ENCODE measurements at places on chromosomes 5 and 9.

DNA sequence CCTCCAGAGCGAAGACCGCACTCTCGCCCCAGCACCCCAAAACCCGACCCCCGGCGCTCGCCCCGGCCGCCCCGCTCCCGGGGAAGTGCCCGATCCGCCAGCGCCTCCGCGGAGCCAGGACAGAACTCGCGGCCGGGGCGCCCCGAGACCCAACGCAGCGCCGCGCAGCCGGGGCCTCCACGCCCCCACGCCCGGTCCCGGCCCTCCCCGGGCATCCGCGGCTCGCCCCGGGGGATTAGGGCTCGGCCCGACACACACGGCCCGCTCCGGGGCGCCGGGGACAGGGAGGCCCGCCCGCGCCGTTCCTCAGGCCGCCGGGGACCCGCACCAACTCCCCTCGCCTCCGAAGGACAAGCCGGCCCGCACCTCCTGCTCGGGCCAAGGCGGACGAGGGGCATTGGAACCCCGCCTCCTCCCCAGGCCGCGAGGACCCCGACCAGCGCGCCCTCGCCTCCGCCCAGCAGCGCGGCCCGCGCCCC lies 544 bp downstream of the FNBP1 start:
- DNase-seq, result peak; percentile 63

DNA sequence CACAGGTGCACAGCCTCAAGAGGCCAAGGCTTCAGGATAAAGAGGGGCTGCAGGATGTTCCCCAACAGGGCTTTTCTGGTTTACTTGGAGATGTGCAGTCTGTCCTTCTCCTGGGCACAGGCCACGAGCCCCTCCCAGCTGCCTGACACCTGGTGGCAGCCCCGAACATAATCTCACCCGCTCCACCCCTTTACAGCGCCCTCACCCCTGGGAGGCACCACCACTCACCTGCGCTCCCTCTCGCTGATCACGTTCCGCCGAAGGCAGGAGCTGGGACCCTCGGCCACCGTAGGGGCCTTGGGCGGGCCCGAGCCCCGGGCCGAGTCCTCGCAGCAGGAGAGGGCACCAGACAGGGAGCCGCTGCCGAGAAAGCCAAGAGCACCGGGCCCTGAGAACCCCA lies 514 bp downstream of the SOHLH1 start:
- DNase-seq, result no peak

DNA sequence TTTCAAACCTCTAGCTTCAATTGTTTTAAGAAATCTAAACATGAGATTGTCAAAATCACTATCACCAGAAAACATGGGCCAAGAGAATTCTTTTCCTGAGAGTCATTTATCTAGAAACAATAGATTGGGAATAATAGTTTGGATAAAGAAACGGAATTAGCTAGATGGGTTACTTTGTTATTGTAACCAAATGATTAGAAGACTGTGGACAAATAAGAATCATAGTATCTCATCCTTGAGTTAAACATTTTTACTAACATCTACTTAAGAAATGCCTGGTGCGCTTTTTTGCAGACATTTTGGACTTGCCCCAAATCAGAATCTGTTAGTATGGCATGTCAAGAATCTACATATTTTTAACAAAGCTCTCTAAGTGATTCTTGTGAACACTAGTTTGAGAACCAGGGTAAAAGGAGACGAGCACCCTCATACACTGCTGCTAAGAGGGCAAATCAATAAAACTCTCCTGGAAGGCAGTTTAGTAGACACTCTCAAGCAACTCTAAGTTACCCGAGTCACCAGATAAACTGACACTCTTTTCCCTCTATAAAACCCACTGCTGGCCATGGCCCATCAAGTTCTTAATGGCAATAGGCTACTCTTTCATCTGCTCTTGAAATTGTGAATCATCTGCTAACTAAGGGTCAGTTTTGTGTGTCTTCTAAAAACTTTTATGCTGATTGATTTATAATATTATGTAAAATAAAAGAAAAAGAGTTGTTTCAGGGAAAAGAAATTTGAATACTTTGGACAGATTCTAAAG lies 39.1 kb downstream of the TPD52L3 start:
- DNase-seq, result peak; percentile 14

- peak; percentile 6 for DNase-seq
Measured at GRCh38 chr9:83330207-83331196, 207.7 kb downstream of the FRMD3 start.

GRCh38 chr5:79699763-79700400 lies 10.2 kb downstream of the CMYA5 start:
- DNase-seq, result no peak

DNA sequence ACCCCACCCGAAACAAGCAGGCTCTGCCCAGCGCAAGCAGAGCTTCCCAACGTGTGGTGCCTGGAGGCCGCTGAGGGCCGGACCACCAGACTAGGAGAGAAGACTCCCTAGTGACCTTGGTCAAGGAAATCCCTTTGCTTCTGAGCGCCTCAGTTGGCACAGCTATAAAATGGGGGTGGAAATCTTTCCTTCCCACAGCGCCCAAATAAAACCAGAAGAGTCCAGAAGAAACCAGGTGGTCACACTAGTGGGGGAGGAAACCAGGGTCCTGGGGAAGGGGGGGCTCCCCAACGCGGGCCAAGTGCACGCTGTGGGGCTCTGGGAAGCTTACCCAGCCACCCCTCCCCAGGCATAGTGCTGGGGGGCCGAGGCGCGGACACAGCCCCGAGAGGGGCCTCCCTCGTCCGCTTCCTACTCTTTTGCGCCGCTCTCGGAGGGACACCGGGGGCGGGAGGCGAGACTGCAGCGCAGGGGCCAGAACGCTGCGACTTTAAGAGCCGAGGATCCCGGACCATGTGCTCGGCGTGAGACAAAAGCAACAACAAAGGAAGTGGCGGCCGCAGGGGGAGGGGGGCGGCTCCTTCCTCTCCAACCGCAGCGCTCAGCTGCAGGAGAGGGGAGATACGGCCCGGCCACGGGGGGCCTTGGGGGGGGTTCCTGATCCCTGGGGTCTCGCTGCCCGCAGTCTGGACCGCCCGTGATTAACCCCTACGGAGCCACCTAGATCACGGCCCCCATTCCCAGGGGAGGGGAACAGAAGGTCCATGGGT lies 885 bp downstream of the RNF44 start:
- DNase-seq, result peak; percentile 92

DNA sequence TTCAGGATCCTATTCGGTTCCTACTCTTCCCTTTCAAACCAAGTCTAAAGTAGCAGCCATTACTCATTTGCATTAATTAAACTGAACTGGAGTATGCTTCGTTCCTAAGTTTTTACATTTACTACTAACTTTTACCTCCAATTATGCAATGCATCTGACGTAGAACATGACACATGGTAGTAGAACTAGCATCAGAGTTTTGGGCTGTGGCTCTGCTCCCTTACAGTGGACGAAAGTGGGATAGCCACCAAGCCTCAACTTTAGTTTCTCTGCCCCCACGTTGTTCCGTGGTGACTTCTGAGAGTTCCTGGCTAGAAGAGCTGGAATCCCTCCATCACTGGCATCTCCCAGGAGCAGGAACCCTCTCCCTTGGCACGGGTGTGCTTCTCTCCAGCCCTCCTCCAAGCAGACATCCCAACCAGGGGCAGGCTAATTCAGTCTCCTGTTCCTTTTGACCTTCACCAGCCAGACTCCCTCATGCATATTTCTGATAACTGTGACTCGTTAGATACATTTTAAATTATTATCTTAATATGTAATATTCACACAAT lies 2.9 kb downstream of the IFNE start:
- DNase-seq, result peak; percentile 52

Data from GM23248 (cell line).